ENCODE measurements at places on chromosomes 5 and 9. TPM values are rescaled to one million over a fixed set of nuclear protein-coding genes. Genes with fewer than 3 reads are reported as not detected.

The LIX1 gene
- total RNA-seq, result not detected

The GPR150 gene
- 2.5 TPM for total RNA-seq

The ECSCR gene
- total RNA-seq, result 3.4 TPM

The SLC45A2 gene
- not detected for total RNA-seq

The ADAM19 gene
- 43.9 TPM for total RNA-seq

The IL13 gene
- total RNA-seq, result not detected

The CIZ1 gene
- total RNA-seq, result 12.7 TPM

The GLIPR2 gene
- 41.4 TPM for total RNA-seq

The NEUROG1 gene
- not detected for total RNA-seq

The IGFBPL1 gene
- under 0.01 TPM for total RNA-seq

The DBN1 gene
- 77.2 TPM for total RNA-seq

The PCDHB4 gene
- under 0.01 TPM for total RNA-seq

The DHFR gene
- 39.7 TPM for total RNA-seq

The CD180 gene
- not detected for total RNA-seq

The SOWAHA gene
- total RNA-seq, result not detected

The TMEM174 gene
- total RNA-seq, result not detected

The DRD1 gene
- total RNA-seq, result not detected

The TAF11L5 gene
- total RNA-seq, result not detected

The FLT4 gene
- 0.58 TPM for total RNA-seq

Data from regular cardiac myocyte (primary cell).